ENCODE measurements at places on chromosomes 2 and 18.

DNA sequence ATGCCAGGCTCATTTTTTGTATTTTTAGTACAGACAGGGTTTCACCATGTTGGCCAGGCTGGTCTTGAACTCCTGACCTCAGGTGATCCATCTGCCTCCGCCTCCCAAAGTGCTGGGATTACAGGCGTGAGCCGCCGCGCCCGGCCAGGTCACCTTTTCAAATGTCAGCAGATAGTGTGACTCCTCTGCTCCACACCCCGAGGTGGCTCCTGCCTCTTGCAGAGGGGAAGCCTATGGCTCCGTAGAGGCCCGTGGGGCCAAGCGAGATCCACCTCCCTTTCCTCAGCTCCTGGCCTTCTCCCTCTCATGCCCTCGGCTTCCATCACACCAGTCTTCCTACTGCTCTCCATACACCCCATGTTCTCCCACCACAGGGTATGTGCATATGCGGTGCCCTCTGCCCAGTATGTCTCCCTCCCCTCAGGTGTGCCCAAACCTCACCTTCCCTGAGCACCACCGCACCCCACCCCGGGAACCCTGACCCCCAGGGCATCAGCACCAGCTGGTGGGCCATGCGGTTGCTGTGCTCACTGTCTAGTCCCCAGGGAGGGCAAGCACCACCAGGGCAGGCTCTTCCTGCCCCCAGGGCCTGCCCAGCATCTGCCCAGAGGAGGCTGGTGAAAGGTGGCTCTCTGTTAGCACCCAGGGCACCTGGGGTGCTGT lies 10.7 kb downstream of the GPR17 start:
- no peak for DNase-seq

DNA sequence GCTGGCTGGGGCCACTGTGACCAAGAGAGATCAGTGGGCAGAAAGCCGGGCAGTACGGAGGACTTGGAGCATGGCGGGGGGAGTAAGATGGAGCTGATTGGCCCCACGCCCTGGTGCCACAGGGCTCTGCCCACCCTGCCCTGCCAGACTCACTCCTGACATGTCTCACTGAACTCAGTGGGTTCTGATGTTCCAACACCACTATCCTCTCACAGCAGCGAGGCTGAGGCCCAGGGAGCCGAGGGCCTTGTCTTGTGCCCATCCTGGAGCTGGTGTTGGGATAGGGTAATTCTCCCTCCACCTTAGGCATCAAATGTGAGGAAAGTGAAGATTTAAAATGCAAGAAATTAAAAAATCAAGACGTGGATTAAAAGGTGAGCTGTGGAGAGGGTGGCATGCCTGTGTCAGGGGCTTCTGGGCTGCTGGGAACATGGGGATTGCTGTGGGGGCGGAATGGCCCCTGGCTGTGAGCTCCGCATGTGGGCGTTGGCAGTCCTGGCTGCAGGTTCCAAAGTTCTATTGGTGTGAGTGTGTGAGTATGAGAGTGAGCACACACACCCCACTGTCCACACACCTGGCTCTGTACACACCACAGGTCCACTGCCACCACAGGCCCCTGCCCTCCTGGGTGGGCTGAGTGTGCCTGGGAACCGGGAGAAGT lies 283.5 kb upstream of the HS6ST1 start:
- no peak for DNase-seq

GRCh38 chr2:143717053-143717452 lies 587.8 kb downstream of the ARHGAP15 start:
- DNase-seq: no peak

DNA sequence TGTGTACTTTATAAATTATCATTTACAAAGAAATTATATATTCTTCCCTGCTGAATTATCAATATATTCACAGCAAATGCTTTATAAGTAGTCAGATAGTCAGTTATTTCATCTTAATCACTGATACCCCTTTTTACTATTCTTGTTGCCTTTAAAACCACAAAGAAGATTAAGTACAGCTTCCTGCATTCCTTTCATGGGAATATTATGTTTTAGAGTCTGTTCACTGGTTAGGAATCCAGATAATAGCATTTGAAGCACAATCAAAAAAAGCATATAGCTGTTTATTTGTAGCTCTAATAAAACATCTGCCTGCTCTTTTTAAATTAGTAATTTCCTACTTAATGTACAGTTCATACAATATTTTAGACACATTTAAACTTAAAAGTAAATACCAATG lies 508.9 kb downstream of the FBXO15 start:
- no peak for DNase-seq

GRCh38 chr2:42848726-42849290 lies 56.4 kb upstream of the HAAO start:
- no peak for DNase-seq

GRCh38 chr2:225010804-225011203 lies 31.5 kb downstream of the DOCK10 start:
- DNase-seq: no peak

- DNase-seq: no peak
These were observed 34.5 kb downstream of the RAB31 start for GRCh38 chr18:9742524-9743131.

DNA sequence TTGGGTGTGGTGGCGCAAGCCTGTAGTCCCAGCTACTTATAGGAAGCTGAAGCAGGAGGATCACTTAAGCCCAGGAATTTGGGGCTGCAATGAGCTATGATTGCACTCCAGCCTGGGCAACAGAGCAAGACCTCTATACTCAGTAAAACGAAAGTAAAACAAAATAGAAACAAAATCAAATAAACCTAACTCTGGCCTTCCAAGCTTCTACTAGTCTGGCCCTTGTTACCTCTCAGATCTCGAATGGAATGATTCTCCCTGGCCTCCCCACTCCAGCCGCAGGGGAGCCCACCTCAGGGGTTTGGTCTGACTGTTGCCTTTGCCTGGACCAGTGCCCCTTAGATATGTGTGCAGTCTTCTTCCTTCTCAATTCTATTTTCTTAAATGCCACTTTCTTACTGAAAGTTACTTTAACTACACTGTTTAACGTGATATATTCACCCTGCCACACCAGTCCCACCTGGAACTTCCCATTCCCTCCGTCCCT lies 160.0 kb upstream of the GCFC2 start:
- DNase-seq: no peak

DNA sequence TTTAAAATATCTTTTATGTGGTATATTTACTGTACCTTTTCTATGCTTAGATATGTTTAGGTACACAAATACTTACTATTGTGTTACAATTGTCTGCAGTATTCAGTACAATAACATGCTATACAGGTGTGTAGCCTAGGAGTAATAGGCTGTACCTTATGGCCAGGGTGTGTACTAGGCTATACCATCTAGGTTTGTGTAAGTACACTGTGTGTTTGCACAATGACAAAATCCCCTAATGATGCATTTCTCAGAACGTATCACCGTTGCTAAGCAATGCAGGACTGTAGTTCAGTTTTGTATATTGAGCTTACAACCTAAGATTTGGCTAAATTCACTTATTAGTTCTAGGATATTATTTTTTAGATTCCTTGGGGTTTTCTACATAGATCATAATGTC lies 332.3 kb upstream of the HS6ST1 start:
- no peak for DNase-seq

GRCh38 chr2:85549095-85549494 lies 10.1 kb downstream of the MAT2A start:
- no peak for DNase-seq

- DNase-seq: no peak
These were observed 31.4 kb downstream of the ANO7 start for GRCh38 chr2:241219856-241220356.

DNA sequence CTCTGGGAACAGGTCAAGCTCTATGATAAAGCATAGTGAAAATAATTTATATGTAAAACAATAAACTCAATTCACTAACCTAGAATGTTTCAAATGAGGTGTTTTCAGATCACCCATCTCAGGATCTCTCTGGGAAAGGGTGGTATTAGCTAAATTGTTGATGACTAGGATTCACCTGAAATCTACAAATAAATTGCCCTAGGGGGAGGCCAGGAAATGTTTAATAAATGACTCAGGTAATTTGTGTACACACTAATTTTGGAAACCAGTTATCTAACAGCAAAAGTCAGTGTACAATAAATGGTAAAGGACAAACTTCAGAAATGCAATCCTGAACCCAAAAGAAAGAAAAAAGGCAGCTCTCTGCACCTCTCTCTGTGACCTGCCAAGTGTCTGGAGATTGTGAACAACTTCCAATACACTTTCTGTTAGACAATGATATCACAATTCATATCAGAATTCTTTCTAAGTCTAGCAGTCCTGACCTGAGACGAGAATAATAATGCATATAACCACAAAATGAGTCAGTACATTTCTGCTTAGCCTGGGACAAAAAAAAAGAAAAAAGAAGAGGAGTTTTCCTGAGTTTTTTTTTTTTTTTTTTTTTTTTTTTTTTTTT lies 760.0 kb downstream of the EPHA4 start:
- no peak for DNase-seq

- DNase-seq: no peak
These were observed 69.0 kb downstream of the STPG4 start for GRCh38 chr2:47086054-47086471.

DNA sequence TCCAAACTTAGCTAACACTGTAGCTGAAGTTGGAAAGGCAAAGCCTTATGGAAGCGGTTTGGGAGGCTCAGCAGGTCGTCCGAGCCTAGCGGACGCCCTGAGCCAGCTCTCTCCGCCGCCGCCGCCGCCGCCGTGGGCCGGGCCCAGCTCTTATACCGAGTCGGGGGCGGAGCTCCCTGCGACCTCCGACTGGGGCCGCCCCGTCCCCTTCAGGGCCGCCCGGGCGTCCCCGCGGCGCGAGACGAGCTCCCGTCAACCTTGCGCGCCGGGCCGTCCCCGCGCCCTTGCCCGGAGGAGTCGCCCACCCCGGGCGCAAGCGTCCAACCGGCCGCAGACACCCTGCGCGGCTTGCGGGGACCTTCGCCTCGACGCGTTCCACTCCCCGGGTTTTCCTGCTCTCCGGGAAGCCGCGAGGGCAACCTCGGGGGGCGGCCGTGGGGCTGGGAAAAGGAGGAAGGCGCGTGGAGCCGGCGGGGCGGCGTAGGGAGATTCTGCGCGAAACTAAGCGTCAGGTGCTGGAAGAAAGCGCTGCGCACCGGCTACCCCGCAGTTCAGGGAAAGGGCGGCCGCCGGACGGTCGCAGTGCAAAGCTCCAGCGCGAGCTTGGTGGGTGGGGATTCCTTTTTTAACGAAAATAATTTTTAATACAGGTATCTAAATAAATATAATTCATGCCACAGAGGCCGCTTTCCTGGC lies at the start of gene SLC40A1:
SLC40A1 (minus strand) TSS at position 129 of the 696 bp plus-strand sequence. CDS start 326 bp downstream, outside the sequence.
- DNase-seq: peak; percentile 58

GRCh38 chr18:4445902-4446301 lies 9.2 kb downstream of the DLGAP1 start:
- DNase-seq: no peak

DNA sequence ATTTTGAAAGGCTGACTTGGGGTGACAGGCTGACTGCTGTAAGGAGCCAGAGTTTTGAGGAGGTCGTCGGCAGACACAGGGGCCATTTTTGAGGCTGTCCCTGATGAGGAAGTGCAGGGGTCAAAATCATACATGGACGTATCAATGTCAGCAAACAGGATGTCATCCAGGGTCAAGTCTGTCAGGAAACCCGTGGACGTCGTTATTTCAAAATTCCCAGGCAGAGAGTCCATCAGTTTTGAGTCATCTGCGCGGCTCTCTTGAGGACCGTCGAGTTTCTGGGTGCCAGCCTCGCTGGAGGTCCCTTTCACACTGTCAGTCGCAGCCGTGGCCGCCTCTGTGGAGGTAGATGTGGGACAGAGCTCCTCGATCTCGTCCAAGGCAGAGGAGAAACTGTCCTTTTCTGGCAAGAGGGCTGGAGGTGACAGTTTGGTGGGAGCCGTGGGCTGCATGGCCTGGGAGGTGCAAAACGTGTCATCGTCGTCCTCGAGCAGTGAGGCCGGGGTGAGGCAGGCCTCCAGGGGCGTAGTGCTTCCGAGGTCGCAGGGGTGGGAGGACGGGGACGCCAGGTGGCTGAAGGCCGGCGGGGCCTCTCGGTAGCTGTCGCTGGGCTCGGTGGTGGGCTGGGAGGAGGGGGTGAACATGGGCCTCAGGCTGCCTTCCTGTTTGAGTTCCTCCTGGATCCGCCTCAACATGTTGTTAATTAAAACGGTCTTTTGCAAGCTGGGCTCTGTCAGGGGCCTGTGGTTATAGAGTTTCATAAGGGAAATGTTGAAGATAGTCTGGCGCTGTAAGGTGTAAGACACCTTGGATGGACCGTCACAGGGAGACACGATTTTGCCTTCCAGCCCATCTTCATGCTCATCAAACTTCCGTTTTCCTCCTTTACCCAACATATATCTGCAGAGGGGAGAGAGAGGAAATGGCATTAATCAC lies 17.5 kb downstream of the SERTAD2 start:
- DNase-seq: no peak

GRCh38 chr2:226139759-226140158 lies 659.9 kb downstream of the IRS1 start:
- no peak for DNase-seq

GRCh38 chr2:122868646-122869275 lies 1113.3 kb downstream of the TSN start:
- no peak for DNase-seq

DNA sequence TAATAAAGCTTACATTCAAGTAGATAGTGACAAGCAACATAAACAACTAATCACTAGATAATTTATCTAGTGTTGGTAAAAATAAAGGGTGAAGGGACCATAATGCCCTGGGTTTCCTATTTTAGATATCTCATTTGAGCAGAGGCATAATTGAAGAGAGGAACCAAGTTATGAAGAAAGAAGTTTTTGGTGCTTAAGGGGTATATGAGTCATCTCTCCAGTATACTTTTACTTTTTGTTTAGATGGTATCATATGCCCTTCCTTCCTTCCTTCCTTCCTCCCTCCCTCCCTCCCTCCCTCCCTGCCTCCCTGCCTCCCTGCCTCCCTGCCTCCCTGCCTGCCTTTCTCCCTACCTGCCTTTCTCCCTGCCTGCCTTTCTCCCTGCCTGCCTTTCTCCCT lies 1053.5 kb upstream of the CELF4 start:
- no peak for DNase-seq

GRCh38 chr2:215507136-215507535 lies 71.3 kb upstream of the FN1 start:
- DNase-seq: no peak

DNA sequence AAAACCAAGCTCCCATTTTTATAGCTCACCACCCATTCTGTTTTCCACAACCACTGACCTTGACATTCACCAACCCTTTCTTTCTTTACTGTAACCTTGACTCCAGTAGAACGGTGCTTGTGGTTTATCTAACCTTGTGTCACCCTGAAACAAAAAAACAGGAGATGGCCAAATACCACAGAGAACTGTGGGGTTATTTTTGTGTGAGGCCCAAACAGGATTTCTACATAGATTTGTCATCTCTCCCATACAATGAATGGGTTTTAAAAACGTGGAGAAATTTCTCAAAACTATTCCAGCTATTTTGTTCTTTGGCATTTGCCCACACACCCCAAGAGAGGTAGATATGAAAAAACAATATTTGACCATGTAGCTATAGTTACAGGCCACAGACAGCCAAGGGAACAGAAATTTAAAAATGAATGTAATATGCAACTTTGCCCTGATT lies 231.3 kb upstream of the TANK start:
- DNase-seq: no peak

DNA sequence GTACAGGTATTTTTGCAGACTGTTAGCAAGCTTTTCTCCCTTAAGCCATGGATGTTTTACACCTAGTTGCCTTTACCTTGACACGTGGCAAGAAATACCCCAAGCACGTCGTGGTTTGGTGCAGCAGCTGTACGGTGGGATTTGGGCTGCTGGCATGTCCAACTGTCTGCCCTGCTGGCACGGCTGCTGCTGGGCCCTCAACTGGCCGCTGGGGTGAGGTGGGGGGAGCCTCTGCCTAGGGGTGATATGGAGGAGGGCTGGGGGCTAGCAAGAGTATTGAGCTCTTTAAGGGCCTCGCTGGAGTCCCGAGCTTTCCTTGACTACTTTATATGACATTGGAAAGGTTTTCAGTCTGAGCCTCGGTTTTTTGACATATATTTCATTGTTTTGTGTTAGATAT lies 41.6 kb downstream of the LPIN1 start:
- DNase-seq: no peak
